ENCODE measurements at places on chromosomes 7 and 10.

DNA sequence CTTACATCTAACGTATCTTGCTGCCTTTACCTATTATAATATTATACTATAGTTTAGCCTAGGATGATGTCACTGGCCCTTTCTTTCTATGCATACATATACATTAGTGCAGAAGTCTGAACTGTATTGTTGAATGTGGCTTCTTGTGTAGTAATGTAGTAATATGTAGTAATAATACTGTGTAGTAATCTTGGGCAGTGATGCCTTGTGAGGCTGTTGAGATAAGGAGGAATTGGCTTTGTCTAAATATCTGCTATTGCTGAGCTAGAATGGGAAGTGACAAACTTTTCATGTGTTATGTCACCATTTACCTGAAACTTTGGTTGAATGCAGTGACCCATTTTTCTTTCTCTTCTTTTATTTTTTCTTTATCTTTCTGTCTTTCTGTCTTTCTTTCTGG, 11.0 kb downstream of the GLCCI1 start:
- no peak for DNase-seq

- no peak for DNase-seq
Observed at GRCh38 chr7:120395526-120396019, 122.6 kb downstream of the KCND2 start.

DNA sequence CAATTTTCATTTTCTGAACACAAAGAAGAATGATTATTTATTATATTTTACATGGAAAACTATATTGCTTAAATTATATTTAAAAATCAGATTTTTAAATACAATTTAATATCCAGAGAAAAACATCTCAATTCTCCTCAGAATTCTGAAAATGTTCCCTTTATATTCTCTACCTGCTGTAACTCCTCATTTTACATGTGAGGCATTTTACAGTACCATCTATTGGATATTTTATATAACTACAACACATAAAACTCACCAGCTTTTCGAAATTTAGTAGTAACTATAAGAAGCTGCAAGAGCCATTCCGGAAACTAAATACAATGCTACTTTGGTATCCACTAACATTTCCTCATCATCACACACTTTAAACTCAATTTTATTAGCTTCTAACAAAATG, 264.6 kb downstream of the DGKB start:
- no peak for DNase-seq

DNA sequence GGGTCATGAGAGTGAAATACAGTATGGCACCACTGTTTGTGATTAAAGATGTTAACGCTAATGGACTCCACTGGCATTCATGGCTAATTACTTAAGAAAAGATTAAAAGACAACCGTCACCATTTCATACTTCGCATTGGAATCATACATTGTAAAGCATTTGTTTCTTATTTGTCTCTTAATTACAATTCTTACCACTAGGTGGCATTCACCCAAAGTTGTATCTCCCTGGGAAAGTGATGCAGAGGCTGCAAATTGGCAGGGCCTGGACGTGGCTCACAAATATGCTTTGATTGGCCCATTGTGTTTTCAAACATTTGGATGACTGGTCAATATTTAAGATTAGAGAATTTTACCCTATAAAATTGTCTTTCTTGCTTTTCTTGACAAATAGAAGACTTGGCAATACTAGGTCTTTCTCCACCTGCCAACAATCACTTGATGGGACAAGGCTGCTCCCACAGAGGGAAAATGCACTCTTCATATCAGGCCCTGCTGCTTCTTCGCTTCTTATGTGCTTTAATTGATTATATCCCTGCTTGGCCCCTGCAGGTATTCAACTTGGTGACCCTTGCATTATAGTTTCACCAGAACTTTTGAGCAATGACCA, 72.1 kb upstream of the STARD3NL start:
- DNase-seq = peak; percentile 26

DNA sequence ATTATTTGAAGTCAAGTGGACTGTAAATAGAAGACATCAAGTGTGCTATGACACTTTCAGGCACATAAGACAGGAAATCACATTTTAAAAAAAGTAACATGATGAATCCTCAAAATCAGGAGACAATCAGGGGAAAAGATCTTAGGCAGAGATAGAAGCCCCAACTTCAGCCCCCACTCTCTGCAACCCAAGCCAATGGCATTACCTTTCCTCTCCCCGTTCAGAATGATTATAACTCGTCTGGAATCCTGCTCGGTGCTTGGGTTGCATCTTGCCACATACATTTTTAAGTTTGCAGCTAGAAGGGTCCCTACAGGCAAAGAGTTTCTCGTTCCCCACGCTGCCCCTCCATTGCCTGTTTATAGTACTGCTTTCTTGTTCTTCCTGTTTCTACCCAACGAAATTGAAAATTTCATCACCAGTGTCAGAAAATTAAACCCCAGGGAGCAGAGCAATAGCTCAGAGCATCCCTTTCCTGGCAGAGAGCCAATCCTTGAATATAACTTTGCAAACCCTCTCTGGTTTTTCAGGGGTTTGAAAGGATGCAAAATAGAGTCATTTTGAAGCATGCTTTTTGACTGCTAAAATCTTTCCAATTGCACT, 260.5 kb upstream of the AOAH start:
- DNase-seq = no peak

DNA sequence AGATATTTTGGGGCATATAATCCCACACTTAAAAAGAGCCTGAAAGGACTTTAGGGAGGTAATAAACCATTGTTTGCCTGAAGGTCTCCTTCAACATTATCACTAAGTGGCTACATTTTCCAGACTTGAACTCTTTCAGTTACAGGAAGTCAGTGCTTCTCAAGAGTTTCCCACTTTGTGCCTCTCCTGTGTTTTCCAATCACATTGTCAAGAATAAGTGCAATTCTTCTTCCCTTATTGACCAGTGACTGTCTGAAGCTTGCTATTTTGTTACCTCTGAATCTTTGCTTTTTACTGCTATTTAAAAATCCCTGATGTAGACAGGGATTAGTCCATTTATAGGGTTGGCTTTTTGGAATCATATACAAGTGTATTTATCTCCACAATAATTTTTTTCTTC, 346.7 kb upstream of the ANKRD30A start:
- no peak for DNase-seq

DNA sequence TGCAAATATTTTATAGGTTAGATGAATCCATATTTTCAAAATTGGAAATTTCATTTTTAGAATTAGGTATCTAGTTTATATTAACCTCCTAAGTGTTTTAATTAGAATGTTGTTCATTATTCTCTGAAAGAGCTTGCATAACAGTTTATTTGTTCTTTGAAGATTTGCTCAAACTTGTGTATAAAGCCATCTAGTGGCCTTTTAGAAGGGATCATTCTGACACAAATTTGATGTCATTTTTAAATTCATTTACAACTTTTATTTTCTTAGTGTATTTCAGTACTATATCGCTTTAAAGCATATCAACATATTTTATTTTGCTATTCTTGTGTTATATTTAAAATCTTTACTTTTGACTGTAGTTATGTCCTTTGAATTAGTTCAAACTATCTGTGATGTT, 527.0 kb upstream of the NRG3 start:
- DNase-seq = no peak

- DNase-seq = no peak
Observed at GRCh38 chr7:8215648-8216333, 46.2 kb downstream of the ICA1 start.

- no peak for DNase-seq
Observed at GRCh38 chr10:17216901-17217395, 11.1 kb upstream of the VIM start.

DNA sequence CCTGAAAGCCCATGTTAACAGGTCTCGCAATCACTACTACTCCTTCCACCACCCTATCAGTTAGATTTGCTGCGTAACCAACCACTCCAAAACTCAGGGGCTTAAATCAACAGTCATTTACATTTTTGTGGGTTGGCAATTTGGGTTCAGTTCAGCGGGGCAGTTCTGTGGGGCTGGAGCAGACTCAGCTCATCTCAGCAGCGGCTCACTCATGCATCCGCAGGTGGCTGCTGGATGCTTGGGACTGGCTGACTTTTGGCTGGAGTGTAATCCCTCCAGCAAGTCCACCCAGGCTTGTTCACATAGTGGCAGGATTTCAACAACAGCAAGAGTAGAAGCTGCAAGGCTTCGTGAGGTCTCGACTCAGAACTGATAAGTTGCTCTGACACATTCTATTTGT, 79.2 kb downstream of the NEUROD6 start:
- no peak for DNase-seq

- DNase-seq = no peak
Observed at GRCh38 chr10:44716470-44717015, 194.6 kb upstream of the TMEM72 start.

DNA sequence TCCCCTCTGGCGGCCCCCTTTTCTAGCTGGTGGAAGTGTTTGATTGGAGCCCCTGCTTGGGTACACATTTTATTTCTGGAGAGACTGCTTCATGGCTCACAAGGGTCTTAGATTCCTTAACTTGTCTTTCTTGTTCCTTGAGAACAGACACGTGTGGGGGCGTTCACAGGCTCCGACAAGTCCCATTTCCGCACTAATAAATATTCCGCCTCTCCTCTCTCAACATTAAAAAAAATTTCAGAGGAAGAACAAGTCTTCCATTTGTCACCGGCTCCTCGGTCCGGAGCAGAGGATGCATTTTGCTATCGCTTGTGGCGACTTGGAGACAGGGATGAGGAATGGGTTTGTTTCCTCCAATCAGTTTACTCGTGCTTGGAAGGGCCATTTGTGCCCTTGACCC, 134.0 kb upstream of the PODXL start:
- DNase-seq = no peak

DNA sequence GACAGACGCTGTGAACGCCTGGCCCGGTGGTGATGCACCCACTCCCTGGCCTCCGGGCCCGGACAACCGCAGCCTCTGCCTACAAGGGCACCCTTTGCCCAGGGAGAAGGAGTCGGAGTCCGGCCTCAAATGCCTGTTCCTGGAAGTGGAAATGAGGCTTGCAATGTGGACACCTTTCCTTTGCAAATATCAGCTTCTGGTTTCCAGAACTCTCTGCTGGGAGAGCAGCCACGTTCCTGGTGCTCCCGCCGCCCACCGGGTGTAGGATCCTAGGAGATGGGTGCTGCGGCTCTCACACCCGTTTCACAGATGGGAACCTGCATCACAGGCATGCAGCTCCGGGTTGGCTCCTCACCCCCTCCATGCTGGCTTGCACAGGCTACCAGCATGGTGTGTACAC, 2.9 kb downstream of the FOXL3 start:
- no peak for DNase-seq

DNA sequence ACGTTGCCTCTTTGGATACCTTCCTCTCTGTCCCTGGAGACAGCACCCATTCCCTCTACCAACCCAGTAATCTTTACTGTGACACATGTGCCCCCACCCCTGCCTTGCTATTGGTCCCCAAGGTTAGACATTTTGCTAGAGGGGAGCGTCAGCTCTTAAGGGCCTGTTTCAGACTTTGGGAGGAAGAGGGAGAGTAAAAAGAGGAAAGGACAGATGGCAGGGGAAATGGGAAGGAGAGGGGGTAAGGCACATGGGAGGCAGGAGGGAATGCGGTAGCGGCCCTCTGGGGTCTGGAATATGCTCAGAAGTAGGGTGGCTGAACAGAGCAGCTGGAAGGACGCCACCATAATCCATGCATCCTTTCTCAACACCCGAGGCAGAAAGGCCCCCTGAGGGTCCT, 12.2 kb downstream of the BLNK start:
- DNase-seq = no peak

DNA sequence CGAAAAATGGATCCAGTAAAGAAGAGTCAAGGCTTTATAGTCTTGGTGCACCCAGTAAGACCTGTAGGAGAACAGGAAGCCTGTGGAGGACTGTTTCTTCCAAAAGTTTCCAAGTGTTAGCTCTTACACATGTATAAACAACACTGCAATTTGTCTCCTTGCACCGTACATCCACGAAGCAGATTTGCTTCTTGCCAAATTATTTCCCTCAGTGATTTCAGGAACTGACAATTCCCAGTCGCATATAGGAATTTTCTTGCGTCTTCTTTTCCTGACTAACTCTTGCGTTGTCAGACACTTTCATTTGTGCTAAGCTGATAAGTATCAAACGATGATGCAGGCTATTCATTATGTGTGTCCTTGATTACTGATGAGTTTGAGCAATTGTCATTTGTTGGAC, 182.1 kb downstream of the PKD1L1 start:
- no peak for DNase-seq

DNA sequence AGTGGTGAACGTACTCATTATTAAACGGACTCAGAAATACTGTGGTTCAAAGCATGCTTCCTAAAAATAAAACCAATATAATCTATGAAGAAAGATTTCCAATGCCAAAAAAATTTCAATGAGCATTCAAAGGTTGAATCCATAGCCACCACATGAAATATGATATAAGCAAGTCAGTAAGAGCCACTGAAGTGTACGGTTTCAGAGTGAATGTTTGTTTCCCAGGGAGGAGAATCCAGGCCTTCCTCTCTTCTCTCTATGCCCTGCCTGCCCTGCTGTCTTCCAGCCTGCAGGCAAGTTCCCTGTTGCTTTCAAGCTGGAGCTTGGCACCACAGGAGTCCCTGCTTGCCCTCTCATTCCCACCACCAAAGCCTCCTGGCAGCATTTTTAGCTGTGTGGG, 1171.6 kb upstream of the C7orf33 start:
- DNase-seq = no peak

DNA sequence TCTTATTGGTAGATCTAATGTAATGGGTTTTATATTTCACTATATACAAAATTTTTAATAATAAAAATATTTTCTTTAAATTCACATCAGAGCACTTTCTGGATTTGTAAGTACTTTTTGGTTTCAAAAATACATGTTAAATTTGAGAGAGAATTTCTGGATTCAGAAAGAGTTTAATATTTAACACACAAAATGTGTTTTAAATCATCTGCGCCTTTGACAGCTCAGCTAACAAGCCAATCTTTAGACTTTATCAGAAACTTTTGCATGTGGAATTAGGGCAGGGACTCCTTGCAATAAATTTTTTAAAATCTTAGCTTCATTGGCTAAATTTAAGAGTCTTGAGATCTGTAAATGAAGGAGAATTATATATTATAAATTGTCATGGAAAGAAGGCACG, 32.7 kb upstream of the RHOBTB1 start:
- no peak for DNase-seq

- DNase-seq = no peak
Observed at GRCh38 chr10:49431426-49431825, 35.5 kb upstream of the DRGX start.

GRCh38 chr7:26609532-26609931, 254.9 kb downstream of the SKAP2 start:
- DNase-seq = no peak

DNA sequence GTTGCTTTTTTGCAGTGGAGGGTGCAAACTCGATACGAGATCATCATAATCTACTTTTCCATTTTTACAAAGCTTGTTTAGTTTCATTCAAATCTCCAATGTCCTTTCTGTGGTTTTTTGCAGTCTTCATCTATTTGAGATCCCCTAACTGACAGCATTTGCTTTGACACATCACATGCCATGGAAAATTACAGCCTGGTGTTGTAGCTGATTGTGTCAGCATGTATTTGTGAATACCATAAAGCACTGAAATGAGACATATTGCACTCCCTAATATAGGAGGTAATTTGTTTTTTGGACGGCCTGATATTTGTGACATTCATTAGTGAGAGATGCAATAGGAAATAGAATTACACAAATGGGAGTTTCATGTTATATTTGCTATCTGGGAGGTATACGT, 620.8 kb downstream of the KCNMA1 start:
- no peak for DNase-seq

- DNase-seq = no peak
Observed at GRCh38 chr10:132460071-132460470, 63.1 kb downstream of the PWWP2B start.

Measured in neuronal stem cell (in vitro differentiated cells).